Activated CD8-positive, alpha-beta memory T cell treated with anti-CD3 and anti-CD28 coated beads for 1 hour (primary cell): ENCODE measurements at places on chromosomes 4 and X.

- DNase-seq: no peak
These were observed 20.5 kb downstream of the PDLIM5 start for GRCh38 chr4:94472056-94472826.

GRCh38 chrX:24259544-24260240 is 54.2 kb downstream of the SUPT20HL2 start:
- DNase-seq: no peak

DNA sequence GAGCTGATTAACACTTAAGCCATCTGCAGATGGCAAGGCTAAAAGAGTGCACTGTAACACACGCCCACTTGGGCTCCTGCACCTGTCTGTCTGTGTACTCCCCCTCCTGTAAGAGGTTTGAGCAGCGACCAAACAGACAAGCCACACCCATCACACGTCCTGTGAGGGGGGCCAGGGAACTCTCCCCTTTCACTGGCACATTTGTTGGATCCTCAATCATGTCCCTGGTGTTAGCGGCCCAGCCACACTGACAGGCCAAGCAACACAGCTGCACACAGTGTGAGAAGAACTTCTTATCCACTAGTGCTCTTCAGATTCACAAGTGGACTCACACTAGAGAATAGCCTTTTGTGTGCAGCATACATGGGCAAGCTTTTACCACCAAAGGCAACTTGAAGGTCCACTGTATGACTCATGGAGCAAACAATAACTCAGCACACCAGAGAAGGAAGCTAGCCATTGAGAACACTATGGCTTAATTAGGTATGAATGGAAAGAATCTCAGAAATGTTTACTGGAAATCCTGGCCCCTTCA is 29.1 kb upstream of the UTP14A start:
- DNase-seq: no peak

DNA sequence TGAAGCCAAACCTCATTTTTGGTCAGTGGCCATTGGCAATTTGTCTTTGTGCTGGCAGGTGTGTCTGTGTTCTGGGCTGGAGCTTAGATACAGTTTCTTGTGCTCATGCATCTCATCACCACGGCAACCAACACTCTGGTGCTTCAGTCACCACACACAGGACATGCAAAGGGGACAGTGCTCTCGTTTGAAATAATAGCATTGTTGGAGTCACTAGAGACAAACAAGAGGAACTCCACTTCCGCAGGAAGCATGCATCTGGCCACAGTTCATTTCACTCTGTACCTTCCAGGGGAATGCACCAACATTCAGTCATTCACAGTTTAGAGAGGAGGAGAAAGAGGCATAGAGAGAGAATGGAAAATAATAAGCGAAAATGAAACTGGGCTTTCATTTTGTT is 267.4 kb downstream of the ANK2 start:
- no peak for DNase-seq

- no peak for DNase-seq
These were observed 2.3 kb upstream of the AMBN start for GRCh38 chr4:70589785-70590184.

DNA sequence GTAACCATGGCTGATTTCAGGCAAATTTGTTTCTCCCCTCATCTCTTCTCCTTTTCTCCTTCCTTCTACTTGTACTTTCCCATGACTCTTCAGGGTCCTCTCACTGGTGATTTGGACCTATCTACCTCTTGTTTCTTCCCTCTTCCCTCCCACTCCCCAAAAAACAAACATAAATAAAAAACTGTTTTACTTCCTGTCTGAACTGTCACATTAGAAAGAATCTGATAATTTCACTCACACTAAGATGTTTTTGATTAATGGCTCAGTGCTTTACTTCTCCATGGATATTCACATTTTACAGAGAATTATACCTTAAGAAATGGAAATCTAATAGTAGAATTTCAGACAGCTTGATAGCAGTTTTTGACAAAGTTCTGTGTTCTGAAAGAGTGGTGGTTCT is 7.2 kb downstream of the STK26 start:
- no peak for DNase-seq

GRCh38 chrX:13691841-13692371 is 3.0 kb downstream of the RAB9A start:
- DNase-seq: no peak

GRCh38 chr4:88549815-88550214 is 26.2 kb upstream of the PYURF start:
- DNase-seq: no peak
